ENCODE measurements at places on chromosomes 5 and 9.

DNA sequence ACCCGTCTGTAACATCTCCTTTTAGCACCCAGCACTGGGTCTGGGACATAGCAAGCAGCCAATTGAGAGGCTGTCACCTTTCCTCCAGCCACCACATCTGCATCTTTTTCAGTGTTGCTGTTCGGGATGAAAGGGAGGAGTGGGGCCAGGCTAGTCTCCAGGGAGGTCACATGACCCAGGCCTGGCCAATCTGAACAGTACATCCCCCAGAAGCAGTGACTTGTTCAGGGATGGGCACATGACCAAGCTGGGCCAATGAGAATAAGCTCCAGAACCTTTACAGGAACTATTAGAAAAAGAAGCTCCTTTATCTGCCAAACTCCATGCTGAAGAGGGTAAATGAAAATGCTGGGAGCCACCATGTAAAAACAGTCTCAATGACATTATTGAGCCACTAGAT lies 359.0 kb downstream of the SLIT3 start:
- DNase-seq: no peak

- DNase-seq: peak; percentile 86
Measured at GRCh38 chr9:124779368-124780059, 2.6 kb downstream of the OLFML2A start.

DNA sequence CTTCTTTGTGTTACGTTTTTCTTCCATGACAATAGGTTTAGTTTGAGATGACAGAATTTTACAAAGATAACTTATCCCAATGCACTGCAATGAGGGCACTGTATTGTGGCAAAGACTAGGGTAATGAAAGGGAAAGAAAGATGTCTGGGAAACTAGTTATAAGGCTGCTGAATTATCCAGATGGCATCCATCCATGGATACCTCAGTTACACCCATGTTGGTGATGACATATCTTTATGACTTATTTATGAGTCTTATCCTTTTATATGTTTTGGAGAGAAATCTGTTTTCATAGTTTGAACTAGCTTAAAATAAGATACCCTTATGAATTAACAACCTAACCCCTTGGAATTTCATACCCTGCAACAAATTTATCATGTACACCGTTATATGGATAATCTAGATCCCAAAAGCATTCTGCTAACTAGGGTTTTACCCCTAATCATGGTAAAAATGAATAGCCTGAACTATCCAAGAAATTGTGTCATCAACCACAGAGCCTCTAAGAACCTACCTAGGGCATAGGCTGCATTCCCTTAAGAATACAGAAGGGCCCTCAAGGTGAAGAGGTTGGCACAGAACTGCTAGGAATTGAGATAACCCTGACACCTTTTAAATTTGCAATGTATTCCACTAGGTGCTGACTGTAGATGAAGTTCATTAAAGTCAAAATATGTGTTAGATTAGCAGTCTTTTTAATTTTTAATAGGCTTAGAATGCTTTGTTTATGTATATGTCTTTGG lies 49.5 kb upstream of the RORB start:
- DNase-seq: no peak

DNA sequence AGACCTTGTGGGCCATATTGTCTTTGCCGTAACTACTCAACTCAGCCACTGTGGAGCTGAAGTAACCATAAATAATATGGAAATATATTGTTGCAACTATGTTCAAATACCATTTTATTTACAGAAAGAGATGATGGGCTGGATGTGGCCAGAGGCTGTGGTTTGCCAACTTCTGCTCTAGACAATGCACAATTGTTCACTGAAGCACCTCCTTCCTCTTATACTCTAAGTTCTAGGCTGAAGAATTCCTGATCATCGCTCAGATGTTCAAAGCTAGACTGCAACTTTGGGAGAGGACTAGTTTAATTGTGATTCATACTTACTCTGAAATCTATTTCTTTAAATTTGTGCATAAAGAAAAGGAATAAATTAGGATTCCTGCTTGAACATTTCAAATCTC lies 245.0 kb downstream of the TAF11L14 start:
- no peak for DNase-seq

- DNase-seq: no peak
Measured at GRCh38 chr9:70403618-70404025, 10.8 kb downstream of the KLF9 start.

- DNase-seq: no peak
Measured at GRCh38 chr5:143564417-143564816, 160.9 kb upstream of the NR3C1 start.

GRCh38 chr5:170389550-170389892 lies 354 bp upstream of the KCNMB1 start:
- no peak for DNase-seq

DNA sequence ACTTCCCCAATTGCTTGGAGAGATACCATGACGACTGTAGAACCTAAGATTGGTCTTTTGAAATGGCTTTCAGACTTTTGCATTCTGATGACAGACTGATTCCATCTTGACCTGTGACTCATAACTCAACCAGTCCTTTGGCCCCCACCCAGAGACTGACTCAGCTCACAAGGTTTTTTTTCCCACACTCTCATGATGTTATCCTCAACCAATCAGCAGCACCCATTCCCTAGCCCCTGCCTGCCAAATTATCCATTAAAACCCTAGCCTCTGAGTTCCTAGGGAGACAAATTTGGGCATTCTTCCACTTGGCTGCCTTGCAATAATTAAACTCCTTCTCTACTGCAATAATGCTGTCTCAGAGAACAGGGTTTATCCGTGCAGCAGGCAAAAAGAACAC lies 1263.3 kb upstream of the CDH9 start:
- peak; percentile 29 for DNase-seq

- peak; percentile 32 for DNase-seq
Measured at GRCh38 chr9:6855860-6856259, 98.1 kb downstream of the KDM4C start.

DNA sequence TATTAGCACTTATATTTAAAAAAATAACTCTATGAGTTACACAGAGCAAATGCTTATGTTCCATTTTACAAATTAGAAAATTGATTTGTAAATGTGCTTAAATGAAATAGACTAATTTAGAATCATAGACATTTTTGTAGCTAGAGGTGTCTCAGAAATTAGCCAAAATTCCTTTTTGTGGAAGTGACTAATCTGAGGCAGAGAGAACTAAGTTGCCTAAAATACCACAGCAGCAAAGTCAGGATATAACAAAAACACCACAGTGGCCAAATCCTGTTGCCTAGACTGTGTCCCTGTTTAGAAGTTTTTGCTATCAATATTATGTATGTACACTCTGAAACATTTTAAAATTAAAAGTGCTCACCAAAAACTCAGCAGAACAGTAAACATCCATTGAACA lies 18.7 kb downstream of the ADAMTSL1 start:
- no peak for DNase-seq

DNA sequence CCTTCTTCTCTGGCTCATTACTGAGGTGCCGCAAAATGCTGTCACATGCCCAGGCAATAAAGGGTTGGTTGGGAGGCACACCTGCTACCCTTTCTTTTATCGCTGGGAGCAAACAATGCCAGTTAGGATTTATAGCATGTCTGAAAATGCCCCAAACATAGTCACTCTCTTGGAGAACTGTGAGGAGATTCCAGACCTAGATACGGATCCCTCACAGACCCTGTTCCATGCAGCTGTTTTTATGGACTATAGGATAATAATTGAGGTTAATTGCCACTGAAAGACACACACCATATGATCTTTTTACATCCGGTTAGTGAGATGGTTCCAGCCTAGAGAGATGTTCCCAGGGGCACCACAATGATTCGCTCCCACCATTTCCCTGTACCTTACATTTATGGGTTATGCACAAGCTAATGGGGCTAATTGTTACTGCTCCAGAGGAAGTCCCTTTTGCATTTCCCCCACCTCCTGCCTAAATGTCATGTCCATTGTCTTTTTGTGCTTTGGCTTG lies 318.1 kb downstream of the PIK3R1 start:
- DNase-seq: peak; percentile 81

- peak; percentile 67 for DNase-seq
Measured at GRCh38 chr5:175746851-175747250, 89.0 kb downstream of the HRH2 start.

GRCh38 chr5:136194576-136194975 lies 1.6 kb upstream of the SMIM32 start:
- DNase-seq: no peak

GRCh38 chr9:2621722-2622460 lies at the start of gene VLDLR:
Gene VLDLR (plus strand): TSS chr9:2621787. CDS start chr9:2622190, 403 bp downstream.
- peak; percentile 31 for DNase-seq

- DNase-seq: no peak
Measured at GRCh38 chr9:20244271-20244670, 378.0 kb downstream of the MLLT3 start.

- DNase-seq: no peak
Measured at GRCh38 chr5:7827610-7828009, 23.3 kb downstream of the CFAP90 start.

GRCh38 chr5:7941692-7942091 lies 72.7 kb downstream of the MTRR start:
- no peak for DNase-seq

GRCh38 chr9:28004900-28005299 lies 431.6 kb upstream of the C9orf72 start:
- DNase-seq: no peak
